ENCODE measurements at places on chromosomes 1 and 21. TPM values are rescaled to one million over a fixed set of nuclear protein-coding genes. Genes with fewer than 3 reads are reported as not detected.
A peak's percentile ranks its signal among the peaks of the same experiment; 100 is the strongest.

The DIPK1A gene
- total RNA-seq, result 2.0 TPM

The VWA5B1 gene
- 0.30 TPM for total RNA-seq

The PDPN gene
- 47.4 TPM for total RNA-seq

The KRTAP10-9 gene
- not detected for total RNA-seq

The TRIM45 gene
- total RNA-seq, result 16.6 TPM

The DNAH14 gene
- 31.0 TPM for total RNA-seq

The STUM gene
- total RNA-seq, result 1.1 TPM

The MPL gene
- total RNA-seq, result not detected

The FRRS1 gene
- 9.3 TPM for total RNA-seq

The RNU1-3 gene
- 3,042 TPM for total RNA-seq

- no peak for DNase-seq
Observed at GRCh38 chr1:202107321-202107761, 15.4 kb upstream of the GPR37L1 start.

GRCh38 chr1:168552961-168553360 lies 9.2 kb upstream of the XCL2 start:
- no peak for DNase-seq

GRCh38 chr1:65075123-65075976 lies 72.7 kb upstream of the AK4 start:
- peak; percentile 19 for DNase-seq

GRCh38 chr1:147897029-147897752 lies 5.4 kb upstream of the GJA8 start:
- no peak for DNase-seq

DNA sequence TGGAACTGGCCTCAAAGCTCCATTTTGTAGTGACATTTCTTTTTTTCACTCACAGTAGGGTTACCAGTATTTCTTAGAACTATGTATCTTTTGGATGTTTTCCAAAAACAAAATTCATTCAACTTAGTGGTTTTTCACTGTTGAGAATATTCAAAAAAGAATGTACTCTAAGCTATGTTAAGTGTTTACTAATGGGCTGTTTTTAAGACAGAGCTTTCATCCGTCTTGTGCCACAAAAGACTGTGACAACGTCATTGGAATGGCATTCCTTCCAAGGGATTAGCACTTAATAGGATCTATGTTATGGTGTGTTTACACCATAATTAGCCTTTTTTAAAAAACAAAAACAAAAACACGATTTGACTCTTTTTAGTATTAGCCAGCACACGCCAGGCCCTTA lies 66.8 kb downstream of the TTC3 start:
- DNase-seq, result no peak

- no peak for DNase-seq
Observed at GRCh38 chr1:41286486-41286885, 44.4 kb upstream of the SCMH1 start.

- no peak for DNase-seq
Observed at GRCh38 chr1:225765982-225766674, 11.5 kb upstream of the SRP9 start.

- DNase-seq, result no peak
Observed at GRCh38 chr1:164718821-164719220, 159.8 kb downstream of the PBX1 start.

DNA sequence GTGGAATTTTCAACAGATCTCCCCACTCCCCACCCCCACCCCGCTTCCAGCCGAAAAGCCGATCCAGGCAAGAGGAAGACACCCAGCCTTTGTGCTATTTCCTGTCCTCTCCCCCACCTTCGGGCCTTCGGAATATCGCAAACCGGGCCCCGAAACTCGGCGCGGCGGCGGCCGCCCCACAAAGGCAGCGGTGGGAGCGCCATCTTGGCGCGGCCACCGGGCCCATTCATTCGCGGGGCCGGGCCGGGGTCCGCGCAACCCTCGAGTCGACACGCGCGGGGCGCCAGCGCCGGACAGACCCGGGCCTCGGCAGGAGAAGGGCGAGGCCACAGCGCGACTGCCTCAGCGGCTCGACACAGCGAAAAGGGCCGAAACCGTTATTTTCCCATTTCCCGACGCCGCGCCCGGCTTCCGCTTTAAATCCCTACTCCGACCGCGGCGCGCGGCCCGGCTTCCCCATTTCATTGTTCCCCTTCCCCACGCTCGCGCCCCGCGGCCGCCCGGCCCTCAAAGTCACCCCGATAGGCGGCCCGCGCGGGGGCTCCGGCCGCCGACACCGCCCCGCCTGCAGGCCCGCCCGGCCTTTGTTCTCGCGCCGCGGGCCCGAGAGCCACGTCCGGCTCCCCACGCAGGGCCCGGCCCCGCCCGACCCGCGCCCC lies 911 bp downstream of the GNB1 start:
- peak; percentile 31 for DNase-seq

- no peak for DNase-seq
Observed at GRCh38 chr1:108584428-108584856, 24.5 kb downstream of the EEIG2 start.

- DNase-seq, result no peak
Observed at GRCh38 chr1:225735252-225736149, 42.1 kb upstream of the SRP9 start.

DNA sequence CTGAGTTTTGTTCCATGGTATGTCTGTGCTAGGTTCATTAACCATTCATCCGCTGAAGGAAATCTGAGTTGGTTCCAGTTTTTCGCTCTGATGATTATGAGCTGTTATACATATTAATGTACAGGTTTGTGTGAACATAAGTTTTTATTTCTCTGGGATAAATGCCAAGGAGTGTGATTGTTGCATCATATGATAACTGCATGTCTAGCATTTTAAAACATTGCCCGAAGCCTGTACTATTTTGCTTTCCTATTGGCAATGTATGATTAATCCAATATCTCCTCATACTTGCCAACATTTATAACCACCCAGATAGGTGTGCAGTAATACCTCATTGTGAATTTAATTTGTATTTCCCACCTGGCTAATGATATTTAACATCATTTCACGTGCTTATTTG lies 322.7 kb downstream of the ZNF326 start:
- no peak for DNase-seq

GRCh38 chr1:184049291-184049690 lies 2.2 kb upstream of the TSEN15 start:
- no peak for DNase-seq

DNA sequence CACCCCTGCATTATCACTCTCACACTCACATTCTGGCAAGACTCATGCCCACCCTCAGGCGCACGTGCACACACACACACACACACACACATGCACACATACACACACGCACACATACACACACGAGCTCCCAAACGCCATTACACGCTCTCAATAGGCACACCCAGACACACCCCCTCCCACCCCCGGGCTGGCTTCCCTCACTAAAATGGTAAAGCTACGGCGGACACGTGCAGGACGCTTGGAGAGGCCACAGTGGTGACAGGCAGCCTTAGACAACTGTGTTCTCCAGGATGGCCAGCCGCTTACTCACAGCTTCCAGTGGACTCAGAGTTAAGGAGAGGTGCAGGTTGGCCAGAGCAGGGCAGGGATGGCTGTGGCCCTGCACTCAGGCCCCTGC lies 10.1 kb downstream of the MATN1 start:
- DNase-seq, result no peak

GRCh38 chr1:23804183-23804835 lies 3.8 kb upstream of the GALE start:
- DNase-seq, result no peak

GRCh38 chr1:17304826-17305175 lies 3.2 kb upstream of the PADI4 start:
- no peak for DNase-seq

- no peak for DNase-seq
Observed at GRCh38 chr1:206686478-206687249, 2.0 kb downstream of the MAPKAPK2 start.

DNA sequence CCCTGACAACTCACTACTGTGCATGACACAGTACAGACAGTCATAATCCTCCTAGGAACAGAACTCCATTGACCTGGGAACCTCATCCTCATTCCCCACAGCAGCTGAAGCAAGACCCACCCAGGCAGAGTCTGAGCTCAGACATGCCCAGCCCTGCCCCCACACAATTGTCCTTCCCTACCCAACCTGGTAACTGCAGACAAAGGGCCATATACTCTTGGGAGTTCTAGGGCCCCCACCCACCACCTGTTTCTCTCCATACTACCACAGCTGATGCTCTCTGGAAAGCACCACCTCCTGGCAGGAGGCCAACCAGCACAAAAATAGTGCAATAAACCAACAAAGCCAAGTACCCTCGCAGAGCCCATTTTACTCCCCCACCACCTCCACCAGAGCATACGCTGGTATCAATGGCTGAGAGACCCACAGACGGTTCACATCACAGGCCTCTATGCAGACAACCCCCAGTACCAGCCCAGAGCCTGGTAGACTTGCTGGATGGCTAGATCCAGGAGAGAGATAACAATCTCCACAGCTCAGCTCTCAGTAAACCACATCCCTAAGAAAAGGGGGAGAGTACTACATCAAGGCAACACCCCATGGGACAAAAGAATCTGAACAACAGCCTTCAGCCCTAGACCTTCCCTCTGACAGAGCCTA lies 159.7 kb upstream of the CXADR start:
- no peak for DNase-seq

- no peak for DNase-seq
Observed at GRCh38 chr1:226181996-226182714, 4.4 kb downstream of the ACBD3 start.

- no peak for DNase-seq
Observed at GRCh38 chr1:115189814-115190539, 100.7 kb upstream of the TSPAN2 start.

DNA sequence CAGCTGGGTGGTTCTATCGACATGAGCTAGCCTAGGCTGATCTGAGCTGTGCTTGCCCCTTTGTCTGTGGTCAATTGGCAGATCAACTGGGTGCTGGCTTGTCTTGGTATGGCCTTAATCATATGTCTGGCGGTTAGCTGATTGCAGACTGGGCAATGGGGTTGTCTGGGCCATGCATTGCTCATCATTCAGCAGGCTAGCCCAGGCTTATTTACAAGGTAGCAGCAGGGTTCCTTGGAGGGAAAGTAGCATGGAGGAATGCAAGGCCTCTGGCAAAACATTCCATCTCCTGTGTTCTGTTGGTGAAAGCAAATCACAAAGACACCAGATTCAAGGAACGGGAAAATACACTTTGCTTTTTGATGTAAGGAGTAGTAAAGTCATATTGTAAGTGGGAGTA lies 84.0 kb upstream of the IVNS1ABP start:
- no peak for DNase-seq

DNA sequence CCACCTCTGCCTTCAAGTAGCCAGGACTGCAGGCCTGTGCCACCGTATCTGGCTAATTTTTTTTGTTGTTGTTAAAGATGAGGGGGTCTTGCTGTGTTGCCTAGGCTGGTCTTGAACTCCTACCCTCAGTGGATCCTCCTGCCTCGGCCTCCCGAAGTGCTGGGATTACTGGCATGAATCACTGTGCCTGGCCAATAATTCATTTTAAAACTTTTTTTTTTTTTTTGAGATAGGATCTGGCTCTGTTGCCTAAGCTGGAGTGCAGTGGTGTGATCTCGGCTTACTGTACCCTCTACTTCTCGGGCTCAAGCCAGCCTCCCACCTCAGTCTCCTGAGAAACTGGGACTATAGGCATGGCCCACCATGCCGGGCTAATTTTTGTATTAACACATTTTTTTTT lies 3.5 kb downstream of the CDC73 start:
- DNase-seq, result no peak

DNA sequence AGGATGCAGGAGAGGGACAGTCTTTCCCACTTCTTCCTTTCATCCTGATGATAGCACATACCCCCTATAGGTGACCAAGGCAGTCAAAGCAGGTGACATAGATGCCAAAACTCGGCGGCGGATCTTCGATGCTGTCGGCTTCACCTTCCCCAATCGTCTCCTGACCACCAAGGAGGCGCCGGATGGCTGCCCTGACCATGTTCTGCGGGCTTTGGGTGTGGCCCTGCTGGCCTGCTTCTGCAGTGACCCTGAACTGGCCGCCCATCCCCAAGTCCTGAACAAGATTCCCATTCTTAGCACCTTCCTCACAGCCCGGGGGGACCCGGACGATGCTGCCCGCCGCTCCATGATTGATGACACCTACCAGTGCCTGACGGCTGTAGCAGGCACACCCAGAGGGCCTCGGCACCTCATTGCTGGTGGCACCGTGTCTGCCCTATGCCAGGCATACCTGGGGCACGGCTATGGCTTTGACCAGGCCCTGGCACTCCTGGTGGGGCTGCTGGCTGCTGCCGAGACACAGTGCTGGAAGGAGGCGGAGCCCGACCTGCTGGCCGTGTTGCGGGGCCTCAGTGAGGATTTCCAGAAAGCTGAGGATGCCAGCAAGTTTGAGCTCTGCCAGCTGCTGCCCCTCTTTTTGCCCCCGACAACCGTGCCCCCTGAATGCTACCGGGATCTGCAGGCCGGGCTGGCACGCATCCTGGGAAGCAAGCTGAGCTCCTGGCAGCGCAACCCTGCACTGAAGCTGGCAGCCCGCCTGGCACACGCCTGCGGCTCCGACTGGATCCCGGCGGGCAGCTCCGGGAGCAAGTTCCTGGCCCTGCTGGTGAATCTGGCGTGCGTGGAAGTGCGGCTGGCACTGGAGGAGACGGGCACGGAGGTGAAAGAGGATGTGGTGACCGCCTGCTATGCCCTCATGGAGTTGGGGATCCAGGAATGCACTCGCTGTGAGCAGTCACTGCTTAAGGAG lies 2.9 kb downstream of the NCDN start:
- DNase-seq, result no peak

- DNase-seq, result no peak
Observed at GRCh38 chr1:170369417-170369816, 162.5 kb upstream of the GORAB start.

DNA sequence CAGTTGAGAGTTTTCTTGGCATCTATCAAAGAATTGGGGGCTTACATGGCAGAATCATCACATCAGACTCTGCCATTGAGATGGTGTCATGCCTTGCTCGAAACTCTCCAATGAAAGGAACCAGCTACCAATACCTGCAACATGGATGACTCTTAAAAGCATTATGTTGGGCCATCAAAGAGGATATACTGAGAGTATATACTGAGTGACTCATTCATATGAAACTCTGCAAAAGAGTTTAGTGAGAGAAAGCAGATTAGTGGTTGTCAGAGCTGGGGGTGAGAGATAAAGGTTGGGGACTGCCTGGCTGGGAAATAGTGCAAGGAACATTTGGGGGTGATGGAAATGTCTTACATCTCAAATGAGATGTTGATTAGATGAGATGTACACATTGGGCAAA lies 14.7 kb upstream of the HMGB4 start:
- DNase-seq, result no peak
